ENCODE measurements at places on chromosomes 7 and 10. TPM values are rescaled to one million over a fixed set of nuclear protein-coding genes. Genes with fewer than 3 reads are reported as not detected.

Gene EPO
- total RNA-seq: not detected

Gene PPP1R9A
- 5.7 TPM for total RNA-seq

Gene LBX1
- total RNA-seq: not detected

Gene ADCY1
- total RNA-seq: 2.5 TPM

Gene GCK
- total RNA-seq: not detected

All from A549 treated with DMSO at 1 μM for 4 hours (cell line).